ENCODE measurements at places on chromosomes 1 and 21. TPM values are rescaled to one million over a fixed set of nuclear protein-coding genes. Genes with fewer than 3 reads are reported as not detected.

OR2T29 gene
- not detected for total RNA-seq

NUDT4B gene
- 1.4 TPM for total RNA-seq

DPH5 gene
- 23.1 TPM for total RNA-seq

TMEM240 gene
- total RNA-seq, result not detected

TCP10L gene
- 2.1 TPM for total RNA-seq

DLGAP3 gene
- 0.35 TPM for total RNA-seq

DYRK1A gene
- 61.2 TPM for total RNA-seq

MEGF6 gene
- 12.2 TPM for total RNA-seq

ADAM30 gene
- not detected for total RNA-seq

ITSN1 gene
- 45.3 TPM for total RNA-seq

CALML6 gene
- 1.2 TPM for total RNA-seq

RPE65 gene
- not detected for total RNA-seq

AQP10 gene
- not detected for total RNA-seq

CELA3A gene
- 0.65 TPM for total RNA-seq

DNA sequence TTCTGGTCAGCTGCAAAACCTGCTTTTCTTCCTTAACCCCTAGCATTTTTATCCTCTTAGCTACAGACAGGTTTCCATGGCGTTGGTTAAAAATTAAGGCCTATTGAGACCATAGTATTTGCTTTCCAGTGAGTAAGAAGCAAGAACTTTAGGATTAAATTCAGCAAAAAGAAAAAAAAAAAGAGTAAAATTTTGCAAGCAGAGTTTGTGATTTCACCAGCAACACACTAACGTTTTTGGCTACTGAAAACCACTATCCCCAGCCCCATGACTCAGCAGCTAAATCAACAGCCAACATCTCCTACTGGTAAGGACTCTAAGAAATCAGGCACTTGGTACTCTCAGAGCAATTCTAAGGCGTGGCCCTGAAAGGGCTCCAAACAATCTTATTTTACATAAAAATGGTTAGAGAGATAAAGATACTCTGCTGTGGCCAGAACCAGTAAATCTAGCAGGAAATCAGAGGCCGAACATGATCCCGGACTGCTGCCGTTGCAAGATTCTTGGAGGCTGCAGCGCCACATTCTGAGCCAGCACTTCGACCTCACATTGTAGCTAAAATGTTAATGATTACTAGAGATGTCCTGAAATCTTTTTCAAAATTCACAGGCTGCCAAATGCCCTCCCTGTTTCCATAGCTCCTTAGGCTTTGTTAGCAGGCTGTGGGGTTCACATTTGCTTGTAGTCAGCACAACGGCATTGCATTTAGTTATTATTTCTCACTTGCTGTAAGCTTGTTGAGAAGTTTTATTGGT lies 1.6 kb upstream of the ENO1 start:
- DNase-seq, result peak; percentile 61

DNA sequence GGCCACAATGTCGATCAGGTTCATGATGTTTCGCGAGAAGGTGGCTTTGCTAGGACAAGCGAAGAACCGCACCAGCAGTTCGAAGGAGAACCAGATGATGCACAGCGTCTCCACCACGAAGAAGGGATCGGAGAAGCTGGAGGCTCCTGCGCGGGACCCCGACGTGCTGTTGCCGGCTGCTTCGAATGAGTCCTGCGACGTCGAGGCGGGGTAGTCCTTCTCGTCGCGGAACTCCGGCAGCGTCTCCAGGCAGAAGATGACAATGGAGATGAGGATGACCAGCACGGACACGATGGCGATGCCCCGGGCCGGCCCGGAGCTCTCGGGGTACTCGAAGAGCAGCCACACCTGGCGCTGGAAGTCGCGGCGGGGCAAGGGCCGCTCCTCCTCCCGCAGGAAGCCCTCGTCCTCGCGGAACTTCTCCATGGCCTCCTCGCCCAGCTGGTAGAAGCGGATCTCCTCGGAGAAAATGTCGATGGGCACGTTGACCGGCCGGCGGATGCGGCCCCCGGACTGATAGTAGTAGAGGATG lies 869 bp downstream of the KCNA3 start:
- no peak for DNase-seq

GRCh38 chr1:234707641-234708040 lies 97.7 kb upstream of the IRF2BP2 start:
- DNase-seq, result no peak

GRCh38 chr1:109272021-109272799 lies 10.7 kb downstream of the PSRC1 start:
- no peak for DNase-seq

DNA sequence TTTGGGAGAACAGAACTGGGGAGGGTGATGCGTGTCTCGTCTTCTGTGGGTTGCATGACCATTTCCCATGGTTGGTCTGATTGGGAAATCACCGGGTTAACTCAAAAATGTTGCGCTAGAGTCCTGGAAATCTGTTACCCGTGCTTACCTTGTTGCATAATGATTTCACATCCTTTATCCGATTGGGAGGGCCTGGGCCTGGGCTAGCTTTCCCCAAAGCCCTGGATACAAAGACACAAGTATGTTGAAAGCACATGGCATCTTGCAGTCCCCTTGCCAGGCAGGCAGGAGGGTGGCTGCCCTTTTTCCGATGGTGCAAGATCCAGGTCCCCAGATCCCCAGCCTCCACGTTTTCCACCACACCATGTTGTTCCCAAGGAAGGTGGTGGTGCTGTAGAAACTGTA lies 582 bp downstream of the TRPM2 start:
- DNase-seq, result no peak

DNA sequence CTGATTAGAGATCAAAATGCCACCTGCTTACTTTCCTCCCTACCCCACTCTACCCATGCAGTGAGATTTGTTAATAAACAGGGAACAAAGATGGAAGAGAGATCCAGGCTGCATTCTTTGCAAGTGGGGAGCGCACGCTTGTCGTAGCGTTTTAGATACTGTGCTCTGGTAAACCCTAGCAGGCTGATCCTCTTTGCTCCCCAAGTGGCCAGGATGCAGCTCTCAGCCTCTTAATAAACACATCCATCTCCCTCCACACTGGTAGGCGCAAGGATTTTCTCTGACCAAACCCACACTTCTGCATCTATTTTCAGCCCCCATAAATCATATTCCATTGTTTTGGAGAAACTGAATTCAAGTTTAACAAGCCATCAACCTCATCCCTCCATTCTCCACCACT lies 2.9 kb downstream of the PGBD5 start:
- no peak for DNase-seq

DNA sequence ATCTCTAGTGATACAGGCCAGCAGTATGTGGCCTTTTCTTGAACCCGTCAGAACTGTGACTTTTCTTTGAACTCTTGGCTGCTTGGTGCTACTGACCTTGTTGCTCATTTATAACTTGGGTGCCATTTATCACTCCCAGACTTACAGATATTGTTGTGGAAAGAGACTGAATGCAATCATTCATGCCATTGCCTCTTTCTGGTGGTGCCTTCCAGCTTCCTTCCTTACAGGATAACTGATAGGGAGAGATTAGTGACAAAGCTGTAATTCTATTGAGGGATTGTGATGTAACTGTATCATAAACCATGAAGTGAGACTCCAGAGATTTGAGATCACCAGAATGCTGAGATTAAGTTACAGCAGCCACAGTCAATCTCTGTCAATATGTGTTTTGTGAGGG lies 256.5 kb downstream of the USP25 start:
- no peak for DNase-seq

DNA sequence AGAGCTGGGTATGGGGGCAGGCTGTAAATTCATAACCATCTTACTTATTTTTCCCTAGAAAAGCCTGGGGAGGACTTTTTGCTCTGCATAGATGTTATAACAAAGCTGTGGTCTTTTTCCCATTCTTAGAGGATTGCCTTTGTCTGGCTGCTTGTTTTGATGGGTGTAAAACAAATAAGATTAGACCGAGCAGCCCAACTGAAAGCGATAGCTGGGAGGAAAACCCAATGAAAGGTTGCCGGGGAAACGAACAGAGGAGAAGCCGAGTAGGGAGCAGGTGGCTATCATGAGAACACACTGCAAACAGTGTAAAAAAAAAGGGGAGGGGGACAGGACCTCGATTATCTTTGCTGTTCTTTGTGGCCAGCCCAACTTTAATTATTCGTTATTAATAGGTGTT lies 1.9 kb downstream of the ELAVL4 start:
- no peak for DNase-seq

DNA sequence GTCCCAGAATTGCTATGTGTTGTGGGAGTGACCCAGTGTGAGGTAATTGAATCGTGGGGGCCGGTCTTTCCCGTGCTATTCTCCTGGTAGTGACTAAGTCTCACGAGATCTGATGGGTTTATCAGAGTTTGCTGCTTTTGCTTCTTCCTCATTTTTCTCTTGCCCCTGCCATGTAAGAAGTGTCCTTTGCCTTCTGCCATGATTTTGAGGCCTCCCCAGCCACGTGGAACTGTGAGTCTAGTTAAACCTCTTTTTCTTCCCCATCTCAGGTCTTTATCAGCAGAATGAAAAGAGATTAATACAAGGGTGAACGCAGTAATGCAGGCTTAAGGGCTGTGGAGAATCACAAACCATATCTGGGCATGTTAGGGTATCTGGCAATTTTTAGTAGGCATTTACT lies 624.0 kb downstream of the USP25 start:
- DNase-seq, result no peak

DNA sequence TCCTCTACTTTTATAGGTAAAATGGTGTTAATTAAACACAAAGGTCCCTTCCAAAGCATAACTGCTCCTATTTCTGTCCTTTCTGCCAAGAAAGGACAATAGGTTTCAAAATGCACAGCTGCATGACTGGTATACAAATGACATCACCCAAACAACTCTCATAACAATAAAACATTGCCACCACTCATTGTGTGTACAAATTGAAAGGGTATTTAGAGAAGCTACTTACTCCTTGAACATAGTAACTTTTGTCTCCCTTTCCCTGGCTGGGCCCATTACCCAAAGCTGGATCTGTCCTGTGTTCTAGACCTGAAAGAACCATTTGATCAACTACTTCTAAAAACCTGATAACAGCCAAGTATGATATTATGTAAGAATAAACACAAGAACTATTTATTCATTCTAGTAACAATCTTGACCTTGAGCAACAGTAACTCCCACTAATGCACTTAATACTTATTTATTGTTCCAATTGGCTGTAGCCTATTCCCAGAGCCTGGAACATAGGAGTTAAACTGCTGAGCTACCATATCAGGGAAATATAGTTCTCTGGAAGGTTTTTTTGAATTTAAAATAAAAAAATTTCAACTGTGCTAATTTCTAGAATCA lies 38.2 kb downstream of the TTLL7 start:
- no peak for DNase-seq

DNA sequence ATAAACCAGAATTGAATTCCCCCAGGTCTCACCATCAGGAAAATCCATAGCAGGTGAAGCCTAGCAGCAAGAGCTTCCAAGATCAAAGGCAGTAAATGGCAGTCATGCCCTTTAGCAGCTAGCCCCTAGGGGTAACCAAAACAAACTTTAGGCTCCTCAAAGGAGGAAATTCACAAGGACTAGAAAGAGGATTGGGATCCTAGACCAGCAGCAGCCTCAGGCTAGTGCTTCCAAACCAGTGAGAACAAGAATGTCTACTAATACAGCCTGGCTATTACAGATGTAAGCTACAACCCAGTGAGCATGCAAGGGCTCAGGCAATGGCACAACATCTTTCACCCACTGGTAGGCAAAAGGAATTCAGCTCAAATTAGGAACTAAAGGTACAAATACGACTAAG lies 11.1 kb upstream of the RIMKLA start:
- no peak for DNase-seq

- DNase-seq, result peak; percentile 56
Observed at GRCh38 chr1:149936992-149937705, 470 bp upstream of the MTMR11 start.

DNA sequence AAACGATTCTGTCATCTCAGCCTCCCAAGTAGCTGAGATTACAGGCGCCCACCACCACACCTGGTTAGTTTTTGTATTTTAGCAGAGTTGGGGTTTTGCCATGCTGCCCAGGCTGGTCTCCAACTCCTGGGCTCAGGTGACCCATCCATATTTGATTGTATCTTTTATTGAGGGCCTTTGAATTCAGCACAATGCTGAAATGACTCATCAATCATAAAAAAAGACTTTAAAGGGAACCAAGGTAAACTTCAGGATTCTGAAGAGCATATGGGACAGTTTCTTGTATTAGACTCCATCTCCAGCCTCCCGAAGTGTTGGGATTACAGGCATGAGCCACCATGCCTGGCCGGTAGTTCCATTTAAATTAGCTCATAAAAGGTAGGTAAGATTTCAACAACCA lies 232.2 kb downstream of the SETD4 start:
- no peak for DNase-seq

DNA sequence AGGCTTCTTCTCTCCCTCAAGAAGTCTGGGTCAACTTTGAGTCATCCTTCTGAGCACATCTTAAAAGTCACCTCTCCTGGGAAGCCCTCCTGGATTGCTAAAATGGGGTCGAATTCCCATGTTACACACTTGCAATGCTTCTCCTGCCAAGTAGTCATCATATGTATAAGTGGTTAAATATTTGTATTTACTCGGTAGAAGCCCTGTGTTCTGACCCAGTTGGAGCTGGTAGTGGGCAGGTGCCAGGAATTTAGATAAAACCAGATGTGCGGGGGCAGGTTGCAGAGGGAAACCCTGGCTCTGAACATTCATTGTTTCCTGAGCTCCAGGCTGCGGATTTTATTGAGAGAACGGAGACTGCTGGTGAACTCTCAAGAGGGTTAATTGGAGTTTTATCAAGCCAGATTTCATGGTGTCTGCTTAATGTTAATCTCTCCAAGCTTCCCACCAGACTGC lies 52.8 kb upstream of the RPL11 start:
- no peak for DNase-seq

GRCh38 chr1:167562702-167563101 lies 9.1 kb upstream of the CREG1 start:
- no peak for DNase-seq

DNA sequence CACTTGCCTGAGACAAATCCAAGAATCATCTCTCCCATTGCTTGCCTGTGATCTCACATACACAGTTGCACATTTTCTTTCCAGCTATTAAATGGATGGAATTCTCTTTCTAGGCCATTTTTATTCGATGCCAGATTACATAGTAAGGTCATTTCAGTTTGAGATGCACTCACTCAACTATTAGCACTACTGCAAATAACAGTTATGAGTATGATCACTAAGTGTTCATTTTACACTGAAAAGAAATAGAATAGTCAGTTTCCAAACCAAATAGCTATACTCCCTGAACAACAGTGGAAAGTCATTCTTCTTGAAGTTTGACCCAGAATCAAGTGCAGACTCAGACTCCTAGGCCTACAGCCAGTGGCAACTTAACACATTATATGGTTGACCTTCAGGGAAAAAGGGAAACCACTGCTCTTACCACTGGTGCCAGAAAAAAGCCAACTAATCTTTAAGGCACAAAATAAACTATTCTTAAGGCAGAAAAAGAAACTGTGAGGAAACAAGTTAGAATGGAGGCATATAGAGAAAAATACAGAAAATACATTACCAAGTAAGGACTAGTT lies 31.5 kb downstream of the WNT2B start:
- no peak for DNase-seq

DNA sequence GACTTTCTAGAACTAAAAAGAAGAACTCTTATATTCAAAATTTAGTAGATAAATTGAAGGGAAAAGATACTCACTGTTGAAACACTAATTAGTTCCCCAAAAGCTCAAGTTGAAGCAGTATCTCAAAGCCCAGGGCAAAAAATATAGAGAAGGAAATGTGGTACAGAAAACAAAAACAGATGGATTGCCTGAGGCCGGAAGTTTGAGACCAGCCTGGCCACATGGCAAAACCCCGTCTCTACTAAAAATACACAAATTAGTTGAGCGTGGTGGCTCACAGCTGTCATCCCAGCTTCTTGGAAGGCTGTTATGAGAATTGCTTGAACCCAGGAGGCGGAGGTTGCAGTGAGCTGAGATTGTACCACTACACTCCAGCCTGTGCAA lies 36.0 kb downstream of the FAM177B start:
- peak; percentile 15 for DNase-seq

Data from mucosa of descending colon (tissue), 3 donors.